Spinal cord (tissue), 10 donors: ENCODE measurements at places on chromosomes 2 and 18. TPM values are rescaled to one million over a fixed set of nuclear protein-coding genes. Genes with fewer than 3 reads are reported as not detected.

RTKN gene
- 52.5 TPM for total RNA-seq

IL36RN gene
- total RNA-seq = 0.11 TPM

FAM98A gene
- 29.8 TPM for total RNA-seq

IL36B gene
- total RNA-seq = not detected

DCDC2C gene
- total RNA-seq = 0.99 TPM

EXOC6B gene
- total RNA-seq = 39.0 TPM
